CD4-positive, alpha-beta T cell treated with Interleukin-17A for 1 hour (primary cell): ENCODE measurements at places on chromosomes 2 and 18.

DNA sequence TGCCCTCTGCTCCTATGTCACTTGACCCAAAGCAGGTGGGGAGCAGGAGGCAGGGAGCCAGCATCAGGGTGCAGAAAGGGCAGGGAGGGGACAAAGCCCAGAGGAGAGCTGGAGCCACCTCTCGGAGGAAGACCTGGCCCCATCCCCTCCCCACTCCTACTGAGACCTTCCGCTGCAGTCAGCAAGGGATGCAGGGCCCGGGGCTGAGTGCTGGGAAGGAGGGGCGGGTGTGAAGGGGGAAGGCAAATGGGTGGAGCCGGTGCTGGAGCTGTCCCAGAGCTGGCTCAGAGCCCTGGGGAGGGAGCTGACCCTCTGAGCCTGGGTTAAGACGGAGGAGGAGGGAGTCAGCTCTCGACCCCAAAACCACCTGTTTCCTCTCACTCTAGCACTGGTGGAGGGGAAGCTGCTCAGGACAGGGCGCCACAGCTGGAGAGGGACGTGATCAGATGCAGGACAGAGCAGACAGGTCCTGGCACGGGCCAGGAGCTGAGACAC lies 33.8 kb downstream of the HS1BP3 start:
- no peak for DNase-seq

- DNase-seq, result no peak
Measured at GRCh38 chr2:127508631-127509034, 17.7 kb downstream of the IWS1 start.

- DNase-seq, result no peak
Measured at GRCh38 chr2:99152199-99152895, 2.4 kb downstream of the TSGA10 start.

DNA sequence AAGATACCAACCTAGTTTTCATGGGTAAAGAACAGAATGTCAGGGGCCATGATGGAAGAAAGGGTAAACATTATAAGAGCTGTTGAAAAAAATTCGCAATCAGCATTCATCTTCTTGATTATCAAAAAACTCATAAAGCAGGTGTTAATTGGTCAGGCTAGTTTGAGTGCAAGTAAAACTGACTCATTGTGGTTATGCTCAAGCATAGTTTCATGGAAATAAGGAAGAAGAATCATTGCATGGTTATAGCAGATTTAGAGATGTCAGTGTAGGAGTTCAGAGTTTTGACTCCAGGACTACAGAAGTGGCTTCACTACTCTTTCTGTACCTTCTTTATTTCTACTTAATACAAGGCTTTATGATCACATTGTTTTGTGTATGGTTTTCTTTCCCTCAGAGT lies 26.9 kb upstream of the CDH19 start:
- no peak for DNase-seq

DNA sequence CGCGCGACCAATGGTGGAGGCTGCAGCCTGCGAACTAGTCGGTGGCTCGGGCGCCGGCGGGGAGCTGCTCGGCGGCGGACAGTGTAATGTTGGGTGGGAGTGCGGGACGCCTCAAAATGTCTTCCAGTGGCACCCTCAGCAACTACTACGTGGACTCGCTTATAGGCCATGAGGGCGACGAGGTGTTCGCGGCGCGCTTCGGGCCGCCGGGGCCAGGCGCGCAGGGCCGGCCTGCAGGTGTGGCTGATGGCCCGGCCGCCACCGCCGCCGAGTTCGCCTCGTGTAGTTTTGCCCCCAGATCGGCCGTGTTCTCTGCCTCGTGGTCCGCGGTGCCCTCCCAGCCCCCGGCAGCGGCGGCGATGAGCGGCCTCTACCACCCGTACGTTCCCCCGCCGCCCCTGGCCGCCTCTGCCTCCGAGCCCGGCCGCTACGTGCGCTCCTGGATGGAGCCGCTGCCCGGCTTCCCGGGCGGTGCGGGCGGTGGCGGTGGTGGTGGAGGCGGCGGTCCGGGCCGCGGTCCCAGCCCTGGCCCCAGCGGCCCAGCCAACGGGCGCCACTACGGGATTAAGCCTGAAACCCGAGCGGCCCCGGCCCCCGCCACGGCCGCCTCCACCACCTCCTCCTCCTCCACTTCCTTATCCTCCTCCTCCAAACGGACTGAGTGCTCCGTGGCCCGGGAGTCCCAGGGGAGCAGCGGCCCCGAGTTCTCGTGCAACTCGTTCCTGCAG lies at the start of gene HOXD9:
Gene HOXD9, plus strand, starts transcription at position 37 of the 728 bp plus-strand sequence. Its CDS starts 50 bp downstream, at position 87.
- no peak for DNase-seq

GRCh38 chr18:9422816-9423519 lies 52.3 kb upstream of the RALBP1 start:
- no peak for DNase-seq

DNA sequence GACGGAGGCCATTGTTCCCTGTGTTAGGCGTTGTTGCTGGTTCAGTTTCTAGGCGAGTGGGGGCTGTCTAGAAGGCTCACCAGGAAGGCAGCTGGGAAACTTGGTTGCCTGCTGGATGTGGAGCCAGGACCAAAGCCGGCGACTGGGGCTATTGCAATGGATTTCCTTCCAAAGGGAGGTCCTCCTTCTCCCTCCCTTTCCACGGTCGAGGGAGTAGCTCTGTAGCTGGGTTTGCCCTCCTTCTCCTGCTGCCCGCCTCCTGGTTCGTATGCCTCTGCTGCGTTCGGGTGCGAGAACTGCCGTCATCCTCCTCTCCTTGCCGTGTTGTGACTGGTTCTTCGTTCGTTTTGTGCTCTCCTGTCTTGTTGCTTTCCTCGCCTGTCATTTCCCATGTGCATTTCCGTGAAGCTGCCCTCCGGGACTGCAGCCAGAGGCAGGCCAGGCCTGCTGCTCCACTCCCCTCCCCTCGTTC lies 203.4 kb downstream of the NEDD4L start:
- DNase-seq, result no peak
